ENCODE measurements at places on chromosomes 11 and 22.

GRCh38 chr22:29596408-29596807, 7.0 kb upstream of the NF2 start:
- no peak for DNase-seq

DNA sequence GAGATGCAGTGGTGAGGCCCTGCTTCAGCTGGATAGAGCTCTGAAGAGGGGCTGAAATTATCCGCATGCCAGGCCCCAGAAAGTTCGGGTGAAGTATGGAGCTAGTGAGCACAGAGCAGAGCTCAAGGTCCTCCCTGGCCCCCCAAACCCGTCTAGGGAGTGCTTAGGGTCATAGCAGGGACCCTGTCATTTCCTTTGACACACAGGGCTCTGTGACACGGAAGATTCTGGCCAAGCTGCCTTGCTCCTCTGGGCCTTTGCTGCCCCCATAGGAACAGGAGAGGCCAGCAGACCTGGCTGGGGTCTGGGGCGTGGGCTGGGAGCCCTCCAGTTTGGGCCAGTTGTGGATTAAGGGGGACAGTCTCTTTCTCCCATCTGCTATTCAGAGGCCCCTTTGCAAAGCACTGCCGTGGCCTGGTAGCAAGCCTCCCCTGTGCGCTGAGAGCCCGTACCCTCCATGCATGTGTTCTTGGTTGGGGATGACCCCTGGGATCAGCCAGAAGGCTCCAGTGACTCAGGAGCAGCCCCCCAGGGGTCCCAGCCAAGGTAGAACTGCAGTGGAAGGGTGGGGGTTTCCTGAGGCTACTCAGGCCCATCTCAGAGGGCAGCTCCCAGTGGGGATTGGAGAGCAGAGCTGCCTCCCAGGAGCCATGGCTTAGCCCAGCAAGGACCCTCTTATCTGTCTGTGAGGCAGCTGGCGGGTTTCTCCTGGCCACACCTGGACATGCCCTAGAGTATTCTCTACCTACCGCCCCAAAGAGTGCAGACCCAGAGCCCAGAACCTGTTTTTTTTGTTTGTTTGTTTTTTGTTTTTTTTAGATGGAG, 42.3 kb downstream of the RNF141 start:
- no peak for DNase-seq

GRCh38 chr11:127130321-127130720, 129.8 kb upstream of the KIRREL3 start:
- DNase-seq = no peak

DNA sequence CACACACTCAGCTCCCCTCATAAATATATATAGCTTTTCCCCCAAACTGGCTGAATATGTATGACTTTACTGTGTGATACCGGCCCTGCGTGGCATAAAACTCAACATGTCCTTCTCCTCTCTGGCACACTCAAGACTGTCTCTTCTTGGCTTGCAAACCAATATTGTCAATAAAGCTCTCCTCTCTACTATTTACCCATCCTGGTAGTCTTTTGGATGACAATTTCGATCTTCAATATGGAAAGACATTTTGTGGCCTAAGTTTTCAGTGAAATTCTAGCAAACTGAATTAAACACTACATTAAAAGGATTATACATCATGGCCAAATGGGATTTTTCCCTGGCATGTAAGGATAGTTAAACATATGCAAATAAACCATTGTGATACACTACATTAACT, 1255.9 kb downstream of the JRKL start:
- DNase-seq = no peak

GRCh38 chr11:81036168-81036870, 1595.5 kb upstream of the TENM4 start:
- DNase-seq = no peak

- DNase-seq = no peak
These were observed 3.3 kb upstream of the KCNJ11 start for GRCh38 chr11:17391493-17392355.

- DNase-seq = peak; percentile 72
These were observed 1.7 kb downstream of the RASL10A start for GRCh38 chr22:29313576-29314466.

- no peak for DNase-seq
These were observed 301.2 kb downstream of the TBC1D22A start for GRCh38 chr22:47063606-47064005.

GRCh38 chr11:128519338-128519737, 68.0 kb downstream of the ETS1 start:
- DNase-seq = no peak

GRCh38 chr22:23059284-23059948, 10.9 kb upstream of the GNAZ start:
- no peak for DNase-seq
